ENCODE measurements at places on chromosomes 7 and 10.
A peak's percentile ranks its signal among the peaks of the same experiment; 100 is the strongest.

DNA sequence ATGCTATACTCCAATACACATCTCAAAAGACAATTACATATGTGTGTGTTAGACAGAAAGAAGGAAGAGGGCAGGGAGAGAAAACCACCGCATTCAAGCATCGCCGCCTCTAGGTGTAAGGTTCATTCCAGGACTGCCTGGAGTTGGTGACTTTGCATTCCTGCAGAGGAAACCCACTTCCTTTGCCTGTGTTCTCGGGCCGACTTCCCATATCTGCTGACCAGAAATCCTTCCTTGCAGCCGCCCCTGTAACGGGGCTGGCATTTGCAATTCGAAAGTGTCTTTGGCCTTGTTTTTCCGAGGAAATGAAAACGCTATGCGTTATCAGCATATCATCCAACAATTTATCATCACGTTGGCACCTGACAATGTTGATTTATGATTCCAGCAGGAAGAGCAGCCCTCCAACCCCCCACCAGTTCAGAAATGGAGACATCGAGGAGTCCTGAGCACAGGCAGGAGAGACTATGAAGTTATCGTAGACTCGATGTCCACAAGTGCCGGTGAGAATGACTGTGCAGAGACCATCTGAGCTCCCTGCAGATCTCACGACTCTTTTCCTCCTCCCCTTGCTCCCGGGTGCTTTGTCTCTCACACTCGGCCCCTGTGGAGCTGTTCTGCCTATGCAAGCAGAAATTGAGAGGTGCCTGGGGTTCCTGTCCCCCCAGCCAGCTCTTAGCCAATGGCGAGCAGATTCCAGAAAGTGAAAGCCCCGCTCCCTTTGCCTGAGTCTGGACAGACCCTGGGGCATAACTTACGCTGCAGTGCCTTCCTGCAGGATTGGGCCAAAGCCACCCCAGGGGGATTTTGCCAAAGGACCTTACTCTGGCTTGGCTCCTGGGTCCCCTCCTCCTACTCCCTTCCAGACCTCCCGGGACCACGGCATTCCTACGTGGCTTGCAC is 68.9 kb upstream of the FOXK1 start:
- peak; percentile 18 for DNase-seq

DNA sequence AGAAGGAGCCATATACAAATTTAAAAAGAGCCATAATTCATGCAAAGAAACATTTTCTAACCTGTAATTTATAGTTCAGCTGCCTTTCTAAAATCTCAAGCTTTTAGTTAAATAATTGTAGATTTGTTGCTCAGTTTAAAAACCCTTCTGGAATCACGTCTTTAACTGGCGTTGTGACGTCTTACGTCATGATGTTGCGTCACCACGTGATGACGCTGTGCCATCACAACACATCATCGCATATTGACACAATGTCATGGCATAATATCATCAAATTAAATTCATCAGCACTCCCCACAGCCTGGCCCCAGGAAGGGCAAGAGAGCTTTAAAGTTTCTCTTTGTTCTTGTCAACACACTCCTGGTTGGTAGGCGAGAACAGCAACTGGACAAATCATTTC is 194.8 kb downstream of the GRM8 start:
- DNase-seq = no peak

DNA sequence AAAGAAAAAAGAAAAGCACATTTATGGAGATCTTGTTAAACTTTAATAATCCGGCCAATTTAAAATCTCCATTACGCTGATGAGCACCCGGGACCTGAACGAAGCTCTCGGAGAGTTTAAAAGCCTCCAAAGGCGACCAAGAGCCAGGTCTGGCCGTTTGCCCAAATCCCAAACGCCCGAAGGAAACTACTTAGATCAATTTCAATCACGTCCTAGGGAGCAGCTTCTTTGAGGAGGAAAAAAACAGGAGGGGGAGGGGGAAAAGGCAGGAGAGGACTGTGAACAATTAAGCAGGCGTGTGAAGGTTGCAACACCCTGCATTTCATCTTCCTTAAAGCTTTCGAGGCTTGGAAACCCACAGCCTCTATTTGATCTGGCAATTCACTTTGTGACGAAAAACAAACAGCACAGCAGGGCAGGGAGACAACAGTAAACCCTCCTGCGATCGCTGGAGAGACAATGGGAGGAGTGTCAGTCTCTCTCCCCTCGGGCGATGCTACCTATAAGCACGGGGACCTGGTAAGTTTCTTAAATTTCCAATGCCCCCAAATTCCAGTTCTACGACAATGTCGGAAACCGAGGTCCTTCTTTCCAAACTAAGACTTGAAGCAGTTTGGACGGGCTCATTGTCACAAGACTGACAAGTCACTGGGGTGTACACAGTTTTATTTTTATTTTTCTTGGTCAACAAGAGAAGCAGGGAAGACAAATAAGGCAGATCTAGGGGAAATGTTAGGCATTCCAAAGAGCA is 1.2 kb downstream of the KLF6 start:
- peak; percentile 75 for DNase-seq

DNA sequence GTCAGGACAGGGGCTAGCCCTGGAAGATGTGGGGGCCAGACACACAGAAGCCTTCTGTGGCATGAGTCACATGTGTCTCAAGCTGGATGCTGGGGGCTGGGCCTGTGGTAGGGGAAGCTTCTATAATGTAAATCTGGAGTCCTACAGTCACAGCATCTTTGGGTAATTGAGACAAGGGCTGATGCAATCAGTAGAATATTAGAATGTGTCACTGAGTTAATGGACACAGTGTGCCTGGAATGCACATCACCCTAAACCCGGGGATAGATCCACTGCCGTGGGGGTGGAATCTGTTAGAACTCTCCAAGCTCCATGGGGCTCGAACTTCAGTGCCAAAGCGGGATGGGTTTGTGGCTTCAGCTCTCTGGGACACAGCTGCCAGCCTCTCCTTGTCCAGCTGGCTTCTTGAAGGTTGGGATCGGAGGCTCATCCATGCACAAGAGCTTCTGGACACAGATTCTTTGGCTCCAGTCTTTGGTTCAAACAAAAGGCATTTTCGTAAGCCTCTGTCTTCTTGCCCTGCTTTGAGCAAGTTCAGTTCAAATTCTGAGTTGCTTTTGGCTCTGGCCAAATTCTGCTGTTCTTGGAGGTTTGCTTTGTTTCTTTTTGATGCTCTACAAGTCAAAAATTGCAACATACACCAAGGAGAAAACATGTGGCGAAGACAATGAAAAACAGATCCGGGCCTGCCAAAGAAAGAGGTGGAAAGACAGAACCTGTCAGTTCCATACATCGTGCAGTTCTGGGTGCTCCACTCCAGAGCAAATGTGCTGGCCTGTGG is 194.8 kb upstream of the ZNF32 start:
- DNase-seq = no peak

GRCh38 chr10:75525646-75526045 is 94.2 kb downstream of the LRMDA start:
- DNase-seq = no peak

Data from pons (tissue), 1 donor.